ENCODE measurements at places on chromosomes 16 and 17.

DNA sequence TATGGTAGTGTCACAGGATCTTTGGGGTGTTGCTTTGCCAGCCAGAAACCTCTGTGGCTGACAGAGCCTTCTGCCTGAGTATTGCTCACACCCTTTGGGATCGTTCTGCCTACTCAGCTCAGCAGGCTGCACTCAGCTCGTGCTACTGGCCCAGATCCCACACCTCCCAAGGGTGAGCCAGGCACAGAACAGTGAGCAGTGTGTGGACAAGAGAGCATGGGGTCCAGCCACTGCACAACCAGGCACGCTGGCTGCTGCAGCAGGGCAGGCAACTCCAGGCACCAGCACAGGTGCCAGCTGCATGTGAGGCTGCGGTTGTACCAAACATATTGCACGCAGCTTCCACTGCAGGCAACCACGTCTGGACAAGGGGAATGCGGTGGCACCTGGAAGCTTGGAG is 84.9 kb downstream of the CYB561 start:
- no peak for DNase-seq

GRCh38 chr17:17683710-17684365 is 2.6 kb downstream of the RAI1 start:
- DNase-seq: no peak

DNA sequence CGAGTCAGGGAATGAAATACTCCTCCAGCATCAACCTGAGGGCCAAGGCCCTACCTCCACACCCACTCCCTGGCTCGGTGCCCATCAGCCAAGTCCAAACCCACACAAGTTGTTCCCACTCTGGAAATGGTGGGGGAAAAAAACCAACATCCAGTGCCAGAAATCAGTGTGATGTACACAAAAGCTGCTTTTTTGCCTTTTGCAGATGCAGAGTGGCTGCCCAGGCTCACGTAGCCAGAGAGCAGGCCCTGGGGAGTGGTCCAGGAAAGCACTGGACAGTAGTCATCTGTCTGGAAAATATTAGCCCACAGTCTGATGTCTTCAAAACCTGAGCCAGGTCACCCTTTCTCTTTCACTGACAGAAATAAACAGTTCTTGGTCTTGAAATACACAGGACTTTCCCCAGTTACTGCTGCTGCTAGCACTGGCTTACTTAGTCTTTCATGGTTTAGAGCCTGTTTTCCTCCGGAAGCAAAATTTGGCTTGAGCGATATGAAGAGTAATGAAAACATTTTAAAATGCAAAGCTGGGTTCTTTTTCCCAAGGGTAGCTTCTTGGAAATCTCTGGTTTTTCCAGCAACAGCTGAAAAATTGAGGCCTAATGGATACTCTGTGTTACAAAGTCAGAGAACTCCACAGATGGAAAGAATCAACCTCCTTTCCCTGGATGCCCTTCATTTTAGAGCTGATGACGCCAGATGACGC is 18.2 kb upstream of the NOS2 start:
- DNase-seq: no peak

- no peak for DNase-seq
These were observed 17.1 kb downstream of the ATP1B2 start for GRCh38 chr17:7667656-7668406.

- DNase-seq: no peak
These were observed 143.8 kb downstream of the CLEC16A start for GRCh38 chr16:11088074-11088730.

DNA sequence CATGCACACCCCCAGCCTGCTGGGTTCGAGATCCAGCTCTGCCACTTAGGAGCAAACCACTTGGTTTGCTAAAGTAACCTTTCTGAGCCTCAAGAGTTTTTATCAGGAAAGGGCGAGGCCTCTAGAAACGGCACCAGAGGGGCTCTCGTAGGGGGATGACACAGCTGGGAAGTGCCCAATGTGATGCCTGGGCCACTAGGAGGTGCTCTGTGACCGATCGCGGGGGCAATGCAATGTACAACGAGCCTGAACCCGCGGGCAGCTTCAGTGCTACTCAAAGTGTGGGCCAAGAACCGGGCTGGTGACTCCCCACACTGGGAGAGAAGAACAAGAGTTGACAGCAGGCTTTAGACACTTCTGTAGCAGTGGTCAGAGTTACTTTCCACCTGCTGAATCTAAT is 9.4 kb downstream of the C16orf89 start:
- peak; percentile 33 for DNase-seq

Data from inflammatory macrophage treated with lipopolysaccharide for 1 hour (primary cell).